Activated naive CD8-positive, alpha-beta T cell treated with anti-CD3 and anti-CD28 coated beads, Interleukin-2, amount 50 U/mL, for 24 hours (primary cell): ENCODE measurements at places on chromosomes 3 and 15.

DNA sequence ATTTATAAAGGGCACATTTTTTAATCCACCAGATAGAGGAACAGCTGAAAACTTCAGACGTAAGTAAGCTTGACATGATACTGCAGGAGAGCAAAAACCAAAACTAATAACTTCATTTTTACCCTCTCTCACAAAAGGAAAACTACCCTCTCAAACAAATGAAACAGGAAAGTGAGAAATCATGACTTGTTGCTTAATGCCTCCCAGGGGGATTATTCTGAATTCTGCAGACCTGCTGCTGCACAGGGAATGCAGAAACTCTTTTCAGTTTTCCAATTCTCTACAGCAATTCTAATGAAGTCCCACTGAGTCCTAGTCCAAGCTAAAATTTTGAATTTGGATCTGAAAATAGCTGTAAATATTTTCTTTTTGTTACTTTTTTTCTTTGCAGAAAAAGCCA, 637.1 kb upstream of the CCDC54 start:
- peaks cover 2% of the 10 kb centered on the region for H3K27me3 ChIP-seq
- no peaks in the 10 kb centered on the region for H3K36me3 ChIP-seq
- no peak overlapping the region for H3K27ac ChIP-seq
- DNase-seq = no peak

- H3K27me3 ChIP-seq = peaks cover 3% of the 10 kb centered on the region
- no peaks in the 10 kb centered on the region for H3K4me1 ChIP-seq
- no peak overlapping the region for H3K27ac ChIP-seq
- peak; percentile 73 for DNase-seq
- H3K4me3 ChIP-seq = no peak overlapping the region
Measured at GRCh38 chr15:94164202-94164807, 67.1 kb upstream of the MCTP2 start.

- no peak overlapping the region for H3K27ac ChIP-seq
- H3K4me3 ChIP-seq = no peak overlapping the region
- no peak for DNase-seq
- H3K27me3 ChIP-seq = peaks cover 10% of the 10 kb centered on the region
Measured at GRCh38 chr3:194987571-194988494, 283.1 kb downstream of the XXYLT1 start.

GRCh38 chr15:57298204-57298603, 78.1 kb upstream of the CGNL1 start:
- no peaks in the 10 kb centered on the region for H3K27me3 ChIP-seq
- H3K4me1 ChIP-seq = peaks cover 18% of the 10 kb centered on the region
- H3K36me3 ChIP-seq = peaks cover 2% of the 10 kb centered on the region

GRCh38 chr3:116342499-116342898, 102.8 kb downstream of the LSAMP start:
- H3K4me1 ChIP-seq = no peaks in the 10 kb centered on the region
- H3K4me3 ChIP-seq = no peak overlapping the region
- DNase-seq = no peak
- H3K27ac ChIP-seq = no peak overlapping the region
- H3K36me3 ChIP-seq = no peaks in the 10 kb centered on the region

- H3K27ac ChIP-seq = peak overlapping the region; percentile 96
- no peak for DNase-seq
- peaks cover 21% of the 10 kb centered on the region for H3K36me3 ChIP-seq
- H3K4me3 ChIP-seq = peak overlapping the region; percentile 63
Measured at GRCh38 chr15:31342781-31343626, 16.4 kb downstream of the KLF13 start.

- H3K27me3 ChIP-seq = peaks cover 11% of the 10 kb centered on the region
- H3K4me1 ChIP-seq = peaks cover 4% of the 10 kb centered on the region
- no peak overlapping the region for H3K4me3 ChIP-seq
- no peaks in the 10 kb centered on the region for H3K36me3 ChIP-seq
- no peak for DNase-seq
- H3K27ac ChIP-seq = no peak overlapping the region
Measured at GRCh38 chr3:190019844-190020243, 100.9 kb downstream of the P3H2 start.

- no peak overlapping the region for H3K4me3 ChIP-seq
- DNase-seq = no peak
- peaks cover 1% of the 10 kb centered on the region for H3K4me1 ChIP-seq
- no peak overlapping the region for H3K27ac ChIP-seq
Measured at GRCh38 chr3:158217992-158218391, 108.1 kb downstream of the RSRC1 start.

DNA sequence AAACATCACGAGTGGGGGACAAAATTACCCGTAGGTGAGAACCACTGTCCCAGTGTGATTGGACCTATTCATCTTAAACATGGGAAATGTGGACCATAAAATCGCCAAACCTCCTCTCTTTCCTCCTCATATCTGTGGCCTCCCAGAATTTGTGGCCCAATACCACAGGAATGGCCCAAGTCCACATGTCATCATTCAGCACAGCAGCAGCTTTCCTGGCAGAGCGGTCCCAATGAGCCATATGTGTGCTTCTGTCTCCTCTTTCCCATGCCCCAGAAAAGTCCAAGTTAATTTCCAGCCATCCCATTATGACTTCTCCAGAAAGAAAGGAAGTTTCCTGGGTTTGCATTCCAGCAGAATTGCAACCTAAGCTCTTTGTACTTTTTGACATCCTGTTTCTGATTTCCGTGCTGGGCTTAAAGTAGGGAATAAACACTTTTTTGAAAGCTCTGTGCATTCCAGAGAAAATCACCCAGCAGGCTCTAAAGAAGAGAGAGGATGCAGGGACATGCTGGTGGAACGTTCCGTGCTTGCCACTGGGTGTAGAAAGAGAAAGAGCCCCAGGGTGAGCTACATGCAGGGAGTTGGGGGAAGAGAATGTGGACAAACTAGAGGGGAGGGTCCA, 259.4 kb upstream of the PROK2 start:
- no peak for DNase-seq
- H3K4me1 ChIP-seq = no peaks in the 10 kb centered on the region
- no peak overlapping the region for H3K27ac ChIP-seq
- H3K4me3 ChIP-seq = no peak overlapping the region
- no peaks in the 10 kb centered on the region for H3K36me3 ChIP-seq

DNA sequence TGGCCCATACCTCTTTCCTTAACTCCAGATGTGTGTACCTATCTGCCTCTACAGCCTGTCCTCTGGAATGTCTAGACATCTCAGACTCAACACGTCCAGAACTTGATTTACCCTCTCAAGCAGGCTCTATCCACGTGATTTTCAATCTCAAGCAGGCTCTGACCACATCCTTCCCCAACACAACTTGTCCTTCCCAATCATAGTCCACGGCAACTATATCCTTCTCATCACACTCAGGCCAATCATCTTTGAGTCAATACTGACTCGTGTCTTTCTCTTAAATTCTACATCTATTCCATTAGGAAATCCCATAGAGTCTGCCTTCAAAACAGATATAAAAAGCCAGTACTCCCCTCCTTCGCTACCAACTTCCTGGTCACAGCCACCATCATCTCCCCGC, 70.4 kb downstream of the FOXP1 start:
- no peak overlapping the region for H3K4me3 ChIP-seq
- no peaks in the 10 kb centered on the region for H3K27me3 ChIP-seq
- peaks cover 12% of the 10 kb centered on the region for H3K4me1 ChIP-seq

DNA sequence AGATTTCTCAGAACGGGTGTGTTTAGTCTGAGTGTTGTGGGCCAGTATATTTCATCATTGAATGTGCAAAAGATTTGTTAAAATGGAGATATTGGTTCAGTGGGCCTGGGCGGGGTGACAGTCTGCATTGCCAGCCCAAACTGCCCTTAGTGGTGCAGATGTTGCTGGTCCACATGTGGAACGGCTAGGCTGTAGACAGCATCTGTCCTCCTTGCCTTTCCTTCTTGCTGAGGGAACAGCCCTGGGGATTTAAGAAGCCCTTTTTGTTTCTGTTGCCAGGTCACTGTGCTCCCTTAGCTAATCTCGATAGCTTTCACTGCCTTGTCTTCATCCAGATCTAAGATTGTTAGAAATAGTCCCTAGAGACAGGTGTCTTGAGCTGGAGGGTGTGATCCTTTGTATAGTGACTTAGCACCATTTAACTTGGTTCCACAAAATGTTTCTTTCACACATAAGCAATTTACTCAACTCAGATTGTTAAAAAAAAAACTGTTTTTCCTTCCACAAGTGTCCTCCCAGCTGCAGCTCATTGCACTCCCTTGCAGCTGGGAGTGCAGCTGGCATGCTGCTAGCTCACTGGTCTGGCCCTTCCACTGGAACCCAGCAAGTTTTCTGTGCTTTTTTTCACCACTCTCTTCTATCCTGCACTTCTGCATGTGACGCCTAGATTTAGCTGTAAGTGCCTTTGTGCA, 37.5 kb downstream of the GAP43 start:
- H3K4me1 ChIP-seq = peaks cover 63% of the 10 kb centered on the region
- no peak overlapping the region for H3K27ac ChIP-seq

GRCh38 chr3:87351937-87352336, 75.6 kb upstream of the POU1F1 start:
- no peak for DNase-seq
- H3K36me3 ChIP-seq = no peaks in the 10 kb centered on the region
- H3K27me3 ChIP-seq = no peaks in the 10 kb centered on the region

- peaks cover 24% of the 10 kb centered on the region for H3K27me3 ChIP-seq
- H3K4me1 ChIP-seq = no peaks in the 10 kb centered on the region
- DNase-seq = no peak
- no peaks in the 10 kb centered on the region for H3K36me3 ChIP-seq
- no peak overlapping the region for H3K27ac ChIP-seq
- no peak overlapping the region for H3K4me3 ChIP-seq
Measured at GRCh38 chr3:127410137-127410488, 122.3 kb upstream of the PRR20G start.

DNA sequence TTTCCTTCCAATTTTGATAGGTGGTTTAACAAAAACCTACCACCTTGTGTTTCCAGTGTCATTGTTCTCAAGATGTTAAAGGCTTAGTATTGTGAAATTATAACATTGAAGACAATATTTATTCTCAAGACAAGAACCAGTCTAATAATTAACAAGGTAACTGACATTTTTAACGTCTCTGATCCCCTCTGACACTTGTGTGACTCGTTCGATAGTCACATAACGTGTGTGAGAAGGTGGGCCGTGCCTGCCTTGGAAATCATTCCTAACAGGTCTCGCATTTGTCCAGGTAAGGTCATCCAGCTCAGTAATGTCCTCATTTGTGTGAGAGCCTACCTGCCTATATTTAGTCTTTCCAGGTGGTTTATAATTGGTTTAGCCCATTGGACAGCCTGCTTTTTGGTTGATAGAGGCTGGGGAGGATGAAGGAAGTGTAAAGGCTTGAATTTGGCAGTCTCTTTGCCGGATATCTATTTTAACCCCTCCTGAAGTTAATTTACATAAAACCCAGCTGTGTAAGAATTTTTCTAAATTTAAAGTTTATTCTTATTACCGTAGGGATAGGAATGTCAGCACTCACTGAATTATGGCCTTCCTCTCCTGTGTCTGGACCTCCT, 94.4 kb downstream of the AKAP13 start:
- no peaks in the 10 kb centered on the region for H3K27me3 ChIP-seq
- peaks cover 88% of the 10 kb centered on the region for H3K4me1 ChIP-seq

DNA sequence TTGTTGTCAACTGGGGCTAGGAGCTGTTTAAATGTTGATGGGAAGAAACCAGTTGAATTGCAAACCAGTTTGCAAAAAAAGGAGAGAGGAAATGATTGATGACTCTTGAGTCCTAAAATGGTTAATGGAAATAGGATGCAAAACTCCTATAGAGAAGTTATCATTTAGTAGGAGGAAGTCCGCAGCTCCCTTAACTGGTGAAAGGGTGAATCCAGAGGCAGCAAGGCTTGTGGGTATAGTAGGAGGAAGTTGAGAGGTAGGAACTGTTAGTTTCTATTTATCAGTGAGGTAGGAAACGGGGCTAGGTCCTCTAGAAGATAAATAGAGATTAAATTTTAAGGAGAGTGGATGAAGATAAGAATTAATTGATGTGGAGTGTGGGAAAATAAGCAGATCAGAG, 15.4 kb downstream of the IREB2 start:
- no peak overlapping the region for H3K4me3 ChIP-seq
- peak overlapping the region; percentile 2 for H3K27ac ChIP-seq
- no peak for DNase-seq

DNA sequence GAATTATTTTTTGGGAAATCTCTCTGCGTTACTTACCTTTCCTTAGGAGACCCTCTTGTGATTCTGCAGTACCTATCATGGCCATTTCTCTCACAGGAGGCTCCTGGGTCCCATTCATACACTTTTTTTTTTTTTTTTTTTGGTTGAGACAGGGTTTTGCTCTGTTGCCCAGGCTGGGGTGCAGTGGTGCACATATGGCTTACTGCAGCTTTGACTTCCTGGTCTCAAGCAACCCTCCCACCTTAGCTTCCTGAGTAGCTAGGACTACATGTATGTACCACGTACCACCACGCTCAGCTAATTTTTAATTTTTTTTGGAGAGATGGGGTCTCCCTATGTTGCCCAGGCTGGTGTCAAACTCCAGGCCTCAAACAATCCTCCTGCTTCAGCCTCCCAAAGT, 36.1 kb downstream of the TRAK1 start:
- H3K4me1 ChIP-seq = peaks cover 16% of the 10 kb centered on the region
- peaks cover 26% of the 10 kb centered on the region for H3K36me3 ChIP-seq
- H3K4me3 ChIP-seq = no peak overlapping the region
- H3K27ac ChIP-seq = no peak overlapping the region
- H3K27me3 ChIP-seq = no peaks in the 10 kb centered on the region

DNA sequence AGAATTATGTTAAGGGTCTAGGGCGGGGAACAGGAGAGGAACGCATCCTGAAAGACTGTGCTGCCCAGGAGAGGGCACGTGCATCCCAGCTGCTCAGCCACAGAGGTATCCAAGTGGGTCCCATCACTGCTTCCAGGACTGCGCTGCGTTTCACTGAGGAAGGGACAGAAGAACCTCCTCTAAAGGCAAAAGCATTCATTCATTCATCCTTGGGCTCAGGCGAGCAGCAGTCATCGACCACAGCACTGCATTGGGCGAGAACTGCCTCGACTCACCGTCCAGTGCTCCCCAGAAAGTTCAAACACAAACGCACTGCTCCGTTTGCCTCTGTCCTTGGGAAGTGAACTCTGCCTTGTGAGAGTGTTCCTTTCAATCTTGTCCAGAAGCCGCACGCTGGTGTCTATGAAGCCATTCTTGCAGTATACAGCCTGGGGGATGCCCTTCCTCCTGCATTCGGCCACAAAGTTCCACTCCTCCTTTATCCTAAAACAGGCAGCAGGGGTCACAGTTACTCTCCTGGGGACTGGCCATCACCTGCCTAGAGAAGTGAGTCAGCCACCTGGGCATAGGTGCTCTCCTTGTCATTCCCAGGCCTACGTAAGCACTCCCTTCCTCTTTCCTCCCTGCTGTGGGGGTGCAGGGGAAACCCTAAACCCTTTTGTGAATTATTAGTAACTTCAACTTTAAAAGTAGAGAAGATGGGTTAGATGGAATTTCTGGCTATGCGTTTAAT, 21.2 kb downstream of the LRRC2 start:
- H3K4me3 ChIP-seq = no peak overlapping the region
- no peak for DNase-seq
- no peaks in the 10 kb centered on the region for H3K36me3 ChIP-seq
- H3K27me3 ChIP-seq = peaks cover 3% of the 10 kb centered on the region
- H3K4me1 ChIP-seq = peaks cover 23% of the 10 kb centered on the region
